ENCODE measurements at places on chromosomes 13 and 19.

- no peak for DNase-seq
These were observed 161.6 kb downstream of the PAN3 start for GRCh38 chr13:28299916-28300315.

DNA sequence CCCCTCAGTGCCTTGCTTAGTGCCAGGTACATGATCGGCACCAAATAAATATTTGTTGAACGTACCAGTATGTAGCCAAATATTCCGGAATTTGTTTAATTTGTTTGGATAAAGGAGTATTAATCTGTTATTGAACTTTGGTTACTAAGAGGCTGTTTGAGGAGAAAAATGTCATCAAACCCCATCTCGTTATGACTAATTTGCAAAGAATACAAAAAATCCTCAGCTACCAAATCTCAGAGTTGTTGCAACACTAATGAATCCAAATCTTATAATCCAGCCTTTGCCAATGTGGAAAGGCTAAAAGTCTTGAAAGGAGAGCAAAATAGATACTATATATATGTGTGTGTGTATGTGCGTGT lies 79.5 kb downstream of the KLF5 start:
- DNase-seq: peak; percentile 12

DNA sequence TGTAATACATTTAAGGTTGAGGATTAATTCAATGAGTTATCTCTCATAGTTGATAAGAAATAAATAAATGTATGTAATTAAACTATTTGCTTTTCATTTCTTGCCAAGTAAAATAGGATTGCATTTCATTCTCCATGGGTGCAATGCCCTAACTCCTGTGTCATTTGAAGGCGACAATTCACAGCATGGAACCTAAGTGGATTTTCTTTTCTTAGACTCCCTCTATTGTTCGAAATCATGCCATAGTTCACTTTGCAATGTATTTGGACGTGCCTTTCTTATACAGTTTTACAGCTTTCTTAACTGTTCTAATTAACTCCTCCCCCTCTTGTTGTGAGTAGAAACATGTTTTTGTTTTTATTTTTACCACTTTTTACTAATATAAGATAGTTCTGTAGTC lies 263.0 kb downstream of the B3GLCT start:
- no peak for DNase-seq

DNA sequence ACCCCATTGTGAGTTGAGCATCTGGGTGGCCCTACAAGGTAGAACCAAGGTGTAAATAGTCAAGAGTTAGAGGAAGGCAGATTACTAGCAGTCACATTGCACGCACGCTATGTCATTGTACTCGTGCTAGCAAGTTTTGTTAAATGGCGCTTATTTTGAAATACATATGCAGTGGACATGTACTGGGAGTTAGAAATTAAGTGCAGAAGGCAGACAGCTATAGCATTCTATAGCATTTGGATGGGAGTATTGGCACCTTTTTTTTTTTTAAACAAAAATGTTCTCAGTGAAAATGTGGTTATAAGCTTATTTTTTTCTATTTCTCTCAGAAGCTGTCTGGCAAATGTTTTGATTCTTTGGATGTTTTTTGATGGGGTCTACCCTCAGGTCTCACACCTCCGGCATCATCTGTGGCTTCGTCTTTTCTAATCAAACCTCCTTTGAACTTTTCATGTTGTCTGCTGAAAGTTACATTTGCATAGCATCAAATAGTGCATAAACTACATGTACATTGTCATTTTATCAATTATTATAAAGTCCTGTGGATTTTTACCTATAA lies 68.1 kb downstream of the ARHGEF7 start:
- DNase-seq: no peak

GRCh38 chr19:47497821-47498520 lies 14.0 kb upstream of the KPTN start:
- no peak for DNase-seq

DNA sequence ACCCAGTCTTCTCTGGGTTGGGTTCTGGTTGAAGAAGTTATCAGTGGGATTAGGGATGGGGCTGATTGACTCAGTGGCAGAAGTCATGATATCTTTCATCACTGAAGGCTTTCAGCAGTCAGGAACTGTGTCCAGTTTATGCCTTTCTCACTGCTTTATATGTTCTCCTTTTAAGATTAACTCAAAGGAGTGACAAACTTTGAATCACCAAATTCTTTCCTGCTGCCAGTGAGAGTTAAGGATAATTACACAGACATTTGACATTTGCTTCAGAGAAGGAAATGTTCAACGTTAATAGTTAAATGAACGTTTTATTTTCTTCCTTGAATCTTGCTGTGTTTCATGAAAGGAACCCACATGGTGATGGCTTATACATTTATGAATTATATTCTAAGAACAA lies 41.0 kb upstream of the CNMD start:
- DNase-seq: no peak

- no peak for DNase-seq
These were observed 26.1 kb upstream of the TIMM44 start for GRCh38 chr19:7969555-7969939.

- DNase-seq: no peak
These were observed 8.5 kb downstream of the RFX1 start for GRCh38 chr19:13997631-13997962.

- no peak for DNase-seq
These were observed 142.2 kb upstream of the ZNF507 start for GRCh38 chr19:32203161-32203560.

DNA sequence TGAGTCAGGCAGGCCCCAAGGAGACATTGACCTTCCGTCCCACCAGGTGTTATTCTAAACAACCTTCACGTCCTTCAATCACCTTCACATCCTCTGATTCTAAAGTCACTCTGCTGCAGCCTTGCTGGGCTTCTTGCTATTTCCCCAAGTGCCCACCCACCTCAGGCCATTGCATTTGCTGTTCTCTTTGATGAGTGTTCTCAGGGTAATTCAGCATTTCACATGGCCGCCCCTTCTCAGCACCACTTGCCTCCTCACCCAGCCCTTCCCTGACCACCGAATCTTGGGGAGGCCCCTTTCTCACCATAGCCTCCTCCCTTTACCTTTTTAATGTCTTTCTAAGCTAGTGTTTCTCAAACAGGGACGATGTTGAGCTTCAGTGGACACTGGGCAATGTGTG lies 4.6 kb downstream of the ZNF805 start:
- no peak for DNase-seq

GRCh38 chr19:38949580-38950367 lies 19.0 kb downstream of the MRPS12 start:
- DNase-seq: peak; percentile 95

DNA sequence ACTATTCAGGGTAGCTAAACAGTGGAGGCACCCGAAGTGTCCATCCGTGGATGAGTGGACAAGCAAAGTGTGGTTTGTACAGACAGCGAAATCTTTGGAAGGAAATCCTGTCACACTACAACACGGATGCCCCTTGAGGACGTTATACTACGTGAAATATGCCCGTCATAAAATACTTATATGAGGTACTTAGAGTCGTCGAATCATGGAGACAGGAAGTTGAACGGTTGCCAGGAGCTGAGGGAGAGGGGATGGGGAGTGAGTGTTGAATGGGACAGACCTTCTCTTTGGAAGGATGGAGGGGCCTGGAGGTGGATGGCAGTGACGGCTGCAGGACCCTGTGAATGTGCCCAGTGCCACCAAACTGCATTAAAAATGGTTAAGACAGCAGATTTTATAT lies 11.6 kb downstream of the ATP4B start:
- DNase-seq: peak; percentile 22

GRCh38 chr19:7489609-7490044 lies 792 bp upstream of the PEX11G start:
- DNase-seq: no peak
